ENCODE measurements at places on chromosomes 7 and 10. TPM values are rescaled to one million over a fixed set of nuclear protein-coding genes. Genes with fewer than 3 reads are reported as not detected.

Gene UNC5B
- 31.8 TPM for polyA plus RNA-seq

Gene AGMO
- polyA plus RNA-seq = 0.42 TPM

DNA sequence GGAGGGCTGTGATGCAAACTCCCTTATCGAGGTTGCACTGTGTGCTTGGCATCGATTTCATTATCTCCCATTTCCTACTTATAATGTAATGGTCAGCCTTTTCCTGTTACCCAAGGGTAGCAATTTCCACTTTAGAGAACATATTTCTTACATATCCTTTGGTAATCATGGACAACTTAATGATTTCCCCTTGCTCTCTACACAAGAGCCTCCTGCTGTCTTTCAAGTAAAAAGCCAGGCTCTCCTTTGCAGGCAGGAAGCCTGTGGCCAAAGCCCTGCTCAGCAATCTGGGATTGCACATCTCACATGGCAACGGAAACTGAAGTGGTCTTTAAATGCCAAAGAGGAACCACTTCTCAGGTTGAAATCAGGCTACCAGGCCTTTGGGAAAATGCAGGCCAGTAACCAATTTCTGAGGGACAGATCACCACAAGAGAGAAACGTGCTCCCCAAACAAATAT lies 86.7 kb upstream of the IKZF1 start:
- DNase-seq = no peak

Gene EN2
- 0.19 TPM for polyA plus RNA-seq

DNA sequence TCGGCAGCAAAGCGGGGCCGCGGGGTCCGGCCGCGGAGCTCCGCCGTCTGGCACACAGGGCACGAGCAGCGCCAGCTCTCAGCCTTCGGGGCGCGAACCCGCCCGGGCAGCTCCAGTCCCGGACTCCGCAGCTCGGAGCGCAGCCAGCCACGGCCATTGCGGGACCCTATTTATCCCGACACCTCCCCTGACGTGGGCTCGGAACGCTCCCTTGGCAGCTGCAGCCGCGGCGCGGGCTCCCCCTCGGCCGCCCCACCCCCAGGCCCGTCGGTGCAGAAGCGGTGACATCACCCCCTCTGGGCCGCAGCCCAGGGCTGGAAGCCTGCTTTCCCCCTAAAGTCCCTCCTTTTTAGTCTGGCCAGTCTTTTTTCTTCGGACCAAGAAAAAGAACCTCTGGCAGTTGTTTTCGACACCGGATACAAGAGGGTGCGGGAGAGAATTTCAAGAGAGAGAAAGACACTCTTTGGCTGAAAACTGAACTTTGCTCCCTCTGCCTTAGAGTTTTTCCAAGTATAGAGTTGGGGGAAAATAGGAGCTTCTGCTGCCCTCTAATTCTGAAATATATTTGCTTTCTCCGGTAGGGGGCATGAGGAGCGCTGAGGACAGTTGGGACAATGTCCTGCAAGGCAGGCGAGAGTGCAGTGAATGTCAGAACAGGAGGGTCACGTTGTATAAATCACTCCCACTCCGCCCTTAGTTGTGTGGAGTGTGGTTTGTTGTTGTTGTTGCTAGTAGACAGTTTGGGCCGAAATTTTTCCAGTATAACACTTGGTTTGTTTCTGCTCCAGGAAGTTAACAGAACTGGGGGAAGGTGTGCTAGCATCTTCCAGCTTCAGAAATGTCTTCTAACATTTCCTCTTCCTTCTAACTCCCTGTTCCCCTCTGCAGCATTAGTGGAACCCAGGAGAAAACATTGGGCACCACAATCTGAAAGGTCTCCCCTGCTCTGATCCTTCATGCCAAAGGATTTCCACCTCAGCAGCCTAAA lies at the start of gene SFRP4:
TSS of gene SFRP4 (minus strand) at position 145 of the 988 bp plus-strand sequence. CDS start 280 bp downstream, outside the sequence.
- peak; percentile 77 for DNase-seq

DNA sequence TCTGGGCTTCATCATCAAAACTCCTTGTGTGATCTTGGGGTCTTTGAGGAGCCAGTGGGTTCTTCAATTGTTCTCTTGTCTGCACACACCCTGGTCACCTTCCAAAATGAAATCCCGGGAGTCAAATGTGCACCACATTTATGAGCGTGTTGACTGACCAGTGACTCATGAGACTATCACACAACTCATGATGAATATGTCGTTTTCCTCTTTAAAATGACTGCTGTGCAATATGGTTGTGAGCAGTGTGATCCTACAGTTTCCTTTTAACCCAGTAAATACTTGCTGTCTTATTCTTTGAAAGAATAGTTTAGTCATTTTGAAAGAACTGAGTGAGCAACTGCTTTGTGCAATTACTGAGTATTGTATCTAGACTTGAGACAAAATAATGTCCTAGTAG lies 149.2 kb downstream of the DYNC1I1 start:
- no peak for DNase-seq

DNA sequence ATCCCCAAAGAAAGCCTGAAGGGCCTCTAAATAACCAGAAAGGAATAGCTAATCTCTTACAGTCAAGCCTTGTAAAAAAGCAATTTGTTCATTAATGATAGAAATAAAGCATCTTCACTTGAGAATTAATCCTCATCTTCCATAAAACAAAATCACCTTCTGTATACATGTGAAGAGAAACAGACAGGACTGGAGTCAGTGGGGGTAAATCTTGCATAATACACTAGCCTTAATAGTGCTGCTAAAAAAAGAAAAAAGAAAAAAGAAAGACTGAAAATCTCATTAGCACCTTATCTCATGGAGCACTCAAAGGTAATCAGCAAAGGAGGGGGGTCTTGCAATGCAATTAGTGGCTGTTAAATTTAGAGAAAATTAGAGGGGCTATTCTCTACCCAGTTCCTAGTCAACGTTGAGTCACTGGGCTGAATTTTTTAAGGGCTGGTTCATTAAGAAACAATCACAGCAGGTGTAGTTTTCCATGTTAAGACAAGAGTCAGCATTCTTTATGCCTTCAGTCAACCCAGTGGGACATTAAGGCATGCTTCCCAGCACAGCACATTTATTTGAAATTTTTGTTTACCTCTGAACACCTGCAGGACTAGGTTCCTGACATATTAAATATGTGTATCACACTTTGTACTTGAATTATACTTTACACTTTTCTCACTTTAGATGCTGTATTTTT lies 1455.7 kb upstream of the CELF2 start:
- peak; percentile 74 for DNase-seq

DNA sequence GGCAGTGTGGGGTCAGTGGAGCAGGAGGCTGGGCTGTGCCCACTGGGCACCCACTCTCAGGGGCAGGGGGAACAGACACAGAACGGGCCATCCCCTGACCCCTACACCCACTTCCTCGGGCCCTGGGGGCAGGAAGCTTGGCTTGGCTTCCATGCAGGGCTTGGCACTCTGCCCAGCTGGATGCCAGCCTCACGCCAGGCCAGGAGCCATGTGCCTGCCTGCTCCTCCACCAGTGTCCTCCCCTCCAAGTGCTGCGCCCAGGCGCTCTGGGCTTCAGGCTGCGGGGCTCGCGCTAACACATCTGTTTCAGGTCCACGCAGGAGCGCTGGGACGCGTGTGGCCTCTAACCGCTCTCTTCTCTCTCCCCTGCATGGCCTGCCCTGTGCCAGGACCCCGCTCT lies 12.7 kb downstream of the LDB3 start:
- DNase-seq = no peak

GRCh38 chr10:52391927-52392602 lies 78.0 kb downstream of the DKK1 start:
- DNase-seq = no peak
